CD4-positive, alpha-beta T cell treated with Interleukin-6 at 100 ng/mL for 8 hours (primary cell): ENCODE measurements at places on chromosomes 2 and 18.

- DNase-seq: no peak
These were observed 11.0 kb upstream of the IL1R1 start for GRCh38 chr2:102131564-102131963.

DNA sequence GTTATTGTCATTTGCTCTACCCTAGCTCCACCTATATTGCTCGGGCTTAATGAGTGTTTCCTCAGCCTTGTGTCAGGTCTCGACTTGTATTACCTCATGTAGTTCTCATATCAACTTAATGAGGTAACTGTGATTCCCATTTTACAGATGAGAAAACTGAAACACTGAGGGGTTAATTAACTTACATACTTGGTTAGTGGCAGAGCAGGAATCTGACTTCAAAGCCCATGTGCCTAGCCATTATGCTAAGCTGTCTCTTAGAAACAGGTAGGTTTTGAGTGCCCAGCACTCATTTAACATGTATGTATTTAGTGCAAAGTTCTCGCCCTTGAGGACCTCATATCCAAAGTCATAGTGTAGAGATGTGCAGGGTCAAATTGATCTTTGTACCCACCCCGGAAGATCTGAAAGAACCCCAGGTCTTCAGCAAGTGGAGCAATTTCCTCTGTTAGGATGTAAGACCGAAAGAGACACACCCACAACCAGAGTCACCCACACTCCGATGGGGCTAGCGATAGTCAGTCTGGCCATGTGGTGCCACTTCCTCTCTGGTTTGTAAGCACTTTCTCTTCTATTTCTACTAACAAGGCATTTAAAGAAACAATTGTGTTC lies 121.0 kb upstream of the SLC39A10 start:
- peak; percentile 88 for DNase-seq

- DNase-seq: no peak
These were observed 34.9 kb downstream of the CIB4 start for GRCh38 chr2:26605999-26606846.

DNA sequence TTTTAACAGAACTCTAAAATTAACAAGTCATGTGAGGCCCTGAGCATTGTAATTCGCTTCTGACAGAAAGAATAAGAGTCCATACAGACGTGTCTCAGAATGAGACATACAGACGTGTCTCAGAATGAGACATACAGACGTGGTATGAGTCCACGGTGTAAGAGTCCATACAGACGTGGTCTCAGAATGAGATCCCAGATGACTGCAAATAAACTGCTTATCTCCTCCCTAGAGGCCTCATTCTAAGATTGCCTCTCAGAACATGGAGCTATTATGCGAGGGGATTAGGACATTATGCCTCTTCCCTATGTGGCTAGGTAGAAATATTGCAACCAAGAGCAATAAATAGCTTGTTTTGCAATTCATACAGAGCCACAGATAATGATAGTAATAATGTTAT lies 63.9 kb downstream of the NEB start:
- no peak for DNase-seq

- DNase-seq: peak; percentile 38
These were observed 82.8 kb upstream of the SEC11C start for GRCh38 chr18:59056706-59057492.

- no peak for DNase-seq
These were observed 35.6 kb downstream of the WIPF1 start for GRCh38 chr2:174561972-174562370.

- DNase-seq: peak; percentile 14
These were observed 8.4 kb upstream of the HNRNPLL start for GRCh38 chr2:38610851-38611801.

DNA sequence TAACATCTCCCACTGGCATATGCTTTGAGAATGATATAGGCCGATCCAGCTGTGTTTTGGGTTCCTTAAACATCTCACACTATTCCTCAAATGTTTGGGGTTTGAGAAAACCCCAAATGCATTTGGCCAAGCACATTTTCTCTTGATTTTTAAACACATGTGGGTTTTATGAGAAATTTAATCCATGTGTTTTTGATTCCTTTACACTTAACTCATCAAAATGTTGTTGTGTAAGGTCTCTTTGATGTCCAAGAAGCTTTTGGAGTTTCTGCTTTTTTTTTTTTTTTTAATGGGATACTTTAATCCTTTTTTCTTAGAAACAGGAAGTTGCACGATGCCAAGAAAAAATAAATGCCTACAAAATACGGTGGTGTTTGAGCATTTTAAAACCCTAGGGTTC lies 339.8 kb upstream of the TCF4 start:
- DNase-seq: no peak

GRCh38 chr2:96947949-96948833 lies 38.2 kb downstream of the FAM178B start:
- DNase-seq: no peak

- no peak for DNase-seq
These were observed 242.3 kb upstream of the NOL4 start for GRCh38 chr18:34467058-34467457.

DNA sequence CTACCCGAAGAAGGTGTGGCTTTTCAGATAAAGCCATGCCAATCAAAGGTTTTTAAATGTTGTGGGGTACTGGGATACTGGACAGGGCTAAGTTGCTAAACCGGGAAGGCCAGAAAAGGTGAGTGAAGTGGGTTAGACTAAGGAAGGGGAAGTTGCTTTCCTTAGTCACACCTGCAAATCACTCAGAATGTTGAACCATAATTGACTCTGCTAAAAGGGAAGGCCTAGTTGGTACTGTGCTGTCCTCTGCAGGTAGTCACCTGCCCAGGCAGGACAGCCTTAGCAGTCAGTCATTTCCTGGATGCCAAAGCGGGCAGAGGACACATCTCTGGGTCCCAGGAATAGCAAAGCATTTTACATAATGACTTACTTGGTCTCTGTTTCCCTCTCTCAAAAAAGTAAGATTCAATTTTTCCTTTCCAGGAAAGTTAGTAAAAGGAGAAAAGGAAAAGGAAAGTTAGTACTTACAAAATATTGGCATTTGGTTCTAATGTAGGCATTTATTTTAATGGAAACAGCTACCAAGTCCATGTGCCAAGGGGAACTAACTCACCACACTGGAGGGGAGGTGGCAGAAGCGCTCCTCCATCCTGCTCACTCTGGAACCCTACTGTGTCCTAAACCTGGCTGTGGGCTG lies 60.3 kb downstream of the RFTN2 start:
- no peak for DNase-seq

GRCh38 chr18:25650201-25650941 lies 298.4 kb upstream of the ZNF521 start:
- no peak for DNase-seq

GRCh38 chr18:23661735-23662308 lies 889 bp downstream of the ANKRD29 start:
- no peak for DNase-seq
